ENCODE measurements at places on chromosomes 5 and 9.

- no peak for DNase-seq
These were observed 297.4 kb downstream of the CETN3 start for GRCh38 chr5:90112033-90112692.

DNA sequence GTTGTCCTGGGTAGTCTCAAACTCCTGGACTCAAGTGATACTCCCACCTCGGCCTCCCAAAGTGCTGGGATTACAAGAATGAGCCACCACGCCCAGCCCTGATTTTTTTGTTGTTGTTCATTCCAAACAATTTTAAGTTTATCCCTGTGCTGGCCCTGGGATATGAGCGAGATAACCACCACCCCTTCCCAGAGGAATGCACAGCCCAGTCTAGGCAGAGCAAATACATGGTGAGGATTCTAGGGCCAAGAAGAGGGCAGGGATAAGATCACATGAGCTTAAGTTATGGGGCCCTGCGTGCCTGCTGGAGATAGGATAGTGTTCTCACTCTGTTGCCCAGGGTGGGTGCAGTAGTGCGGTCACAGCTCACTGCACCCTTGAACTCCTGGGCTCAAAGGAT, 21.0 kb upstream of the TOR1B start:
- no peak for DNase-seq

- no peak for DNase-seq
These were observed 170.3 kb downstream of the CD180 start for GRCh38 chr5:67026278-67026677.

DNA sequence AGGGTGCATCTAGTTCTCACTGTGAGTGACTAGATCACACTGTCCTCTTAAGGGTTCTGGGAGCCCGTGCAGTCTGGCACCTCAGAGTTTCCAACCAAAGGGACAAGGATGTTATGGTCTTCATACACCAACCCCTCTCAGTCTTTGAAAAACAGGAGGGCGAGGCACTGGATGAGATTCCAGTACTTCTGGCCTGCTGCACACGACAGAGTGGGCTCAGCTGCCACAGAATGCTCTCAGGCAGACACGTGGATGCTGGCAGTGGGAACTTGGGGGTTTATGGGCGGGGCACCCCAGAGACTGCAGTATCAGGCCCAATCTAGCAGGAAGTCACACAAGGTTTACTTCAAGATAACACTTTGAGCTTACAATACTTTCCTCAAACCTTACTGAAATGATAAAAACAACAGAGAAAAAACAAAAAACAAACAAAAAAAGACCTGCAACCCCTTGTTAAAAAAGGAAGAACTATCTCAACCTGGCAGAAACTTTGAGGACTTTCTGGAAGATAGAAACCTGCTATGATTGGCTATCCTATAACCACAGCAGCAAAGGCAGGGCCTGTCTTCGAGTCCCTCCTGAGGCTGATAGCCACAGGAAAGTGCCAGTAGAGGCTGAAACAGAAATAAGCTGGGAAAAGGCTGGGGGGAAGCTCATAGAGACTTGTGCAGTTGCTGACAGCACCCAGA, 28.3 kb upstream of the TGFBR1 start:
- no peak for DNase-seq

DNA sequence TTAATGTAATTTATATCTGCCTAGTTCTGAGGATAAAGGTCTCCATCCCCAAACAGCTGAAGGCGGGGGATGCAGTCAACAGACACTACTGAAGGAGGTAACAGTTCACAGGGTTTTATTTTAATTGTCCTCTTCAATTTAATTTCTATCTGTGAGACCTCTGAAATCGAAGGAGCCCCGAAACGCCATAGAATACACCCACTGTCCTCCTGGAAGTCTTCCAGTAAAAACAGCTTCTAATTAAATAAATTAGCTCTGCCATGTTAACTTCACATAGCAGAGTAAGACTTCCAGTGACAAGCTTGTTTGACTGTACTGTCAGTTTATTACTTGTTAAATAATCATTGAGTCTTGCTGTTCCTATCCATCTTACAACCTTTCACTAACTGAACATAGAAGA, 193.5 kb downstream of the SEC61B start:
- no peak for DNase-seq

DNA sequence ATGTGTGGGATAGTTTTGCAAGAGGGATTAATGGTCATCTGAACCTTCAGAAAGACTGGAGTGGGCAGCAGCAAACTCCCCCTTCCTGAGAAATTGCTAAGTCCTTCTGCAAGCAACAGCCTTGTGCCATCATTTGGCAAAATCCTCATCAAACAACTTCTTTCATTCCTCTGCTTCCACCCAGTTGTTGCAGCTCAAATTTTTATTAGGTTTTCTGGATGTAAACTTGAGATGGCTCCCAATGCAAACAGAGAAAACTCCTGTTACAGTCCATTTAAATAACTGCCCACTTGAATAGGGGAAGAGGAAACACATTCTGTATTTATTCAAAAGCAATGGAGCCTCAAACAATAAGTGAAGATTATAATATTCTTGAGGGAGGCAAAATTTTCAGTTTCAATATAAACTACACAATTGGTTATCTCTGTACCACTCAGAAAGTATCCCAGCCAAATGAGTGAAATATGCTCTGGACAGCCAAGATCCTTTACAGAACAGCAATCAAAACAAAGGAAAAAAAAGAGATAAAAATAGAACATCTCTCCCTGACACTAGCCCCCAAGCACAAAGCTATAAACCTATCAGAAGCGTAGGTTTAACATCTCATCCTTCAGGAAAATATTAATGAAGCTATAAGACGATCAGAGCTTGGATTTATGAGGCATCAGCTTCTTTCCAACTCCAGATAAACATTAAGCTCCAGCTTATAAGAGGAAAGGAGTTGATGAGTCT, 17.3 kb upstream of the DAP start:
- DNase-seq, result no peak

Data from GM12864 (cell line).